CD4-positive, alpha-beta T cell treated with Interleukin-4 for 4 hours (primary cell): ENCODE measurements at places on chromosomes 13 and 19.

GRCh38 chr19:4969292-4969771 lies 419 bp downstream of the KDM4B start:
- no peak for DNase-seq

GRCh38 chr19:47247308-47247990 lies 8.9 kb upstream of the CCDC9 start:
- DNase-seq = peak; percentile 69

DNA sequence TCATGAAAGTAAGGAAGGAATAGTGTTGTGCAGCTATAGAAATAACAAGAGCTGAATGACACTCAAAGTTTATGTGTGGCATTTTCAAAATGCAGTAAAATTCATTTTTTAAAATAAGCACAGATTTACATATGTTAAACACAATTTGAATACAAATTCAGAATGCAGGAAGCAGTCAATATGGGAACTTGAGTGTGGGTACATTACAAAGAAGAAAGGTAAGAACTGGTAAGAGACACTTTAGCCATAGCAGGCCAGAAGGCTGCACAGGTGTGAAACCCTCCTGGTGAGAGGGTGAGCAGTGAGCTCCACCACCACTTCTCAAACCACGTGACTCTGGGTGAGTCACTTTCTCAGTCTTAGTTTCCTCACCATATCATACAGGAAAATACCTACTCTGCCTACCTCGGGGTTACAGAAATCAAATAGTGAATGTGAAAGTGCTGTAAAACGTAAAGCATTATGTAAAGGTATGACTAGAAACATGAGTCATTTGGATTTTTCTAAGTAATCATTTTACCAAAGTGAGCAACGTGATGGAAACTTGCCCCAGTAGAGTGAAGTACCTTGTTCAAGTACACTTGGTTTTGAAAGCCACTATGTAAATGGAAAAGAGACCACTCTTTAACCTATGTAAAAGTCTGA lies 40.5 kb downstream of the USP12 start:
- peak; percentile 92 for DNase-seq

DNA sequence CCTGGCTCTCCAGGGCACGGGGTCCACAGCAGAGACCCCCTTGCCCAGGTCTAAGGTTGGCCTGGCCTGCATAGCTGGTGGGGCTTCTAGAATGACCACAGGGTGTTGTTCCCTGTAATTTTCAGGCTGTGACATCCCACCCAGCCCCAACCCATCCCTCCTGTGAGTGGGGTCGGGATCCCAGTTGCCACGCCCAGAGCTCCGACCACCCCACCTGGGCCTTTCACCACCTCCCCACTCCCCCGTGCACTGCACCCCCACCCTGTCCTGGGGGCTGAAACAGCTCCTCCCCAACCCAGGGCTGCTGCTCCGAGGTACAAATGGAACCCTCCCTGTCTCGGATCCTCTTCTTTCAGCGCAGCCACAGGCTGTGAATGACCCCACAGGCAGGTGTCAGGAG lies 8.4 kb upstream of the SLC7A10 start:
- DNase-seq = no peak
